ENCODE measurements at places on chromosomes 16 and 17.

GRCh38 chr16:59665618-59666220 is 931.6 kb upstream of the GOT2 start:
- no peak for DNase-seq

GRCh38 chr16:27718201-27719105 is 168.5 kb downstream of the KATNIP start:
- no peak for DNase-seq

- no peak for DNase-seq
These were observed 93.4 kb upstream of the CCL2 start for GRCh38 chr17:34161690-34162089.

DNA sequence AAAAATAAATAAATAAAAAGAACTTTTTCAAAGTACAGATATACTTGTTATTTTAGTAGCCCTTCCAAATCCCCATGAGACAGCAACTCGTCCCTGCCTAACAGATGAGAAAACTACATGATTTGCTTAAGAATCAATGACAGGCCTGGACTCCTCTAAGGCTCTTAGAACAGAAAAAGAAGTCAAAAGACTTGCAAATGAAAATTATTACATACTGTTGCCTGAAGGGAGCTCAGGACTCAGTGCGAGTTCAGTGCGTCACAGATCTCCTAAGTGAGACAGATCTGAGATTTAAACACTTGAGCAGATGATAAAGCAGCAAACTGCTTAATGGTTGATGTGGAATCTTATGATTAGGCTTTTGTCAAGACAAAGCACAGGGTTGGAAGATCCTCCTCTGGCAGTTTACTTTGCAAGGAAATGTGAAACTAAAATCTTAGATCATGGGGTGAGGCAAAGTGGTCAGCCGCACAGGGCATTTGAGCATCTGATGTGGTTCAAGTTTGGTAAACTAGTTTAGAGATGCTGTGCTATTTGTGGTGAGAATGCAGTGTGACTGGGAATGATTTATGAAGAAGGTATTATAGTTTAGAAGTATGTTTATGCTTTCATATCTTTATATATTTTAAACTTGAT is 138.1 kb downstream of the TRIM37 start:
- no peak for DNase-seq
